ENCODE measurements at places on chromosomes 7 and 10.

DNA sequence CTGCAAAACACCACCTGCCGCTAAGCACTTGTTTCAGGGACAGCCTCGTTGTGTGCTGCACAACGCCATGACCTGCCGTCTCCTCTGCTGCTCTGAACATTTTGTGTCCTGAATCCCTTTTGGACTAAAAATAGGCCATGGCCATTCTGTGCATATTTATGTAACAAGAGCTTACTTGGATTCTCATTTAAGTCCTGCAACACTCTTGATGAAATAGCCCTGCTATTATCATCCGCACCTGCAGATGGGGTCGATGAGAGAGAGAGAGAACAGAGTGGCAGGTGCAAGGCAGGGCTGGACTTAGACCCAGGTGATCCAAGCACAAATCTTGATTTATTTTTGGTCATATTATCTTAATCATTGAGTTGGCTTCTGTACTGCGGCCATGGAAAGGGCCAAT, 121.2 kb upstream of the PRKCQ start:
- DNase-seq = no peak

- no peak for DNase-seq
These were observed 14.4 kb upstream of the TNRC18 start for GRCh38 chr7:5437987-5438386.

- no peak for DNase-seq
These were observed 305.8 kb upstream of the IGFBP3 start for GRCh38 chr7:46226860-46227259.

DNA sequence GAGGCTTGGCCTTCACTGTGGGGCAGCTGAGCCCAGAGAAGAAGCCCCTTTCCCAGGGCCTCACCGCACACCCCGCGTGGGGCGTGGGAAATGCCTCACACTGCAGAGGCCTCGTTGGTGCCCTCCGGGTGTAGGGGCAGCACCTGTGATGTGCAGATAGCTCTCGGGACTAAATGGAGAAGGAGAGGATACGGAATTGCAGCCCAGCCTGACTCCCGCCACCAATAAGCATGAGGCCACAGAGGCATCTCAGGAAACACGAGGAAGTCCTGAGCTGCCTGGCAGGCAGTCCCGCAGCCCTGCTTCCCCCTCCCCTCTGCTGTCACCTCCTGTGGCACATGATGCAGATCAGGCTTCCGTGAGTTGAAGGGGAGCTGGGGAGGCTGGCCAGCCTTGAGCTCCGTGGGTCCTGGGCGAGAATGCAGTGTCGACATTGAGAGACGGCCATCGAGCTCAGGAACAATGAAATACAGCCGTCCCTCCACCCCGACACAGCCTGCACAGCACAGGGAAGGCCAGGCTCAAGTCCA, 59.6 kb upstream of the PPP2R2D start:
- no peak for DNase-seq

- DNase-seq = no peak
These were observed 54.9 kb downstream of the MET start for GRCh38 chr7:116726713-116727431.

DNA sequence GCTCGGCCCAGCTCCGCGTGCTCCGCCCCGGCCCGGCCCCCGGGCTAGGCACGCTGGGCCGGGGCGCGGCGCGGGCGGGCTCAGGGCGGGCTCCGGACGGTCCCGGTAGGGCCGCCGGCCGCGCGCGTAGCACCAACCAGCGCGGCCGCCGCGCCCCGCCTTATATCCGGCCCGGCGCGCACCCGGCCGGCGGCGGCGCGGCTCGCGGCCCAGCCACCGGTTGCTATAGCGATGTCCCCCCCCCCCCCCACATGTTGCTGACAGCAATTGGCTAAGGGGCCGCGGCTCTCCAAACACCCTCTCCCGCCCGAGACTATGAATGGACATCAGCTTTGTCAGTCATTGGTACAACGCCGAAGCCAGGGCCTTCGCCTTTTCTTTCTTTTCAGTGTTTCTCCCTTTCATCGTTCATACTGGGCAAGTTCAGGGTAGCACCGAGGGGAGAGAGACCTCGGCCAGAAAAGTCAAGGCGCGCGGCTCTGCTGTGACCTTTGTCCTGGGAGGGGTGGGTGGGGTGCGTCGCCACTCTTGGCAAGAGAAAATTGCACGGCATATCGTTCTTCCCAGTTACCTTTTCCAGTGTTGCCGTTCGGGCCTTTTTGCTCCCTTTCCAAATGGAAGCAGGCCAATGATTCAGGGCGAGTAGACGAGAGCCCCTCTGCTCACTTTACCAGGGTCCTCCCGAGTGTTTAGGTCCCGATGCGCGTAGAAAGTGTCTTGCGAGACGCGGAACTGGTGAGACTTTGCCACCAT, 354.2 kb downstream of the DNAJB6 start:
- no peak for DNase-seq

DNA sequence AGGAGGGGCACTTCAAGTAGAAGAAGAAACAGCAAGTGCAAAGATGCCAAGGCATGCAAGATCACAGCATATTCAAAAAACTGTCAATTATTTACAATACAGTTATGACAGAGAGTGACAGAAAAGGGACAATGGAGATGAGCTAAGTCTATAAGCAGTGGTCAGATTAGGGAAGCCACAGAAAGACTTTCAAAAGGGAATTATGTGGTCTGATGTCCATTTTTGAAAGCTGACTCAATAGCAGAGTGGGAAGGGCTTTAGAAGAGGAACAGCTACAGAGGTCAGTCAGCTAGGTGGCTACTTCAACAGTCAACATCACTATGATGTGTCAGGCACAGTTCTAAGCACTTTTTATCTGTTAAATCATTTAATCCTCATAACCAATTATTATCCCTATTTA, 45.2 kb upstream of the SPOCK2 start:
- DNase-seq = no peak

DNA sequence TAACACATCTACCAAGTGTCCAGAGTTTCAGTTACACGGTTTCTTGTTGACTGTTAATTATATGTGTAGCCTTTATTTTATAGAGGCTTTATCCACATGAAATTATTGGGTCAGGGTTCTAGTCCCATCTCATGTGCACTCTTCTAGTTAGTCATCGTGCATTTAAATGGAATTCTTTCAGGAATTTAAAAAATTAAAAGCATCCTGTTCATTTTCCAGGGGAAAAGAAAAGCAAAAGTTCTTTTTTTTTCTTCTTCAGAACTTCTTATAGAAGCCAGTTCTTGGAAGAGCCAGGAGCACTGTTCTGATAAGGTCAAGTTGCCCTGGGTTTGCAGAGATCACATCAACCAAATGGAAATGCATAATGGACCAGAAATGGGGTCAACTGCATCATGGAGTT, 324.7 kb downstream of the INHBA start:
- DNase-seq = no peak

GRCh38 chr10:59405235-59405634, 42.9 kb upstream of the FAM13C start:
- DNase-seq = no peak

DNA sequence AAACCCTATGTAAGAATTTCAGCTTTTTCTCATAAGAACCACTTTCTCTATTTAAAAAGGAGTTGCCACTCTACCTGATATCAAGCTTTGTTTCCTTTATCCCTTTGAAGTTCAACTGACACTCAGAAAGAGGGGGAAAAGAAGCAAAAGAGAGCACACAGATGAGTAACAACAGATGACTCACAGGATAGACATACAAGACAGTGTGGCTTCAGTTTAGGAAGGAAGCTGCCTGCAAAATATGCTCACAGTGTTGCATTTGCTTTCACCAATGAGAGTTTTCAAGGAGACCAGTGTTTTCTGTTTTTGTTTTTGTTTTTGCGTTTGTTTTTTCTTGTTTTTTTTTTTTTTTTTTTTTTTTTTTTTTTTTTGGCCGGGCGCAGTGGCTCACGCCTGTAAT, 1181.6 kb downstream of the DNAJB9 start:
- no peak for DNase-seq

- DNase-seq = no peak
These were observed 400.2 kb upstream of the NPVF start for GRCh38 chr7:25628446-25628845.

DNA sequence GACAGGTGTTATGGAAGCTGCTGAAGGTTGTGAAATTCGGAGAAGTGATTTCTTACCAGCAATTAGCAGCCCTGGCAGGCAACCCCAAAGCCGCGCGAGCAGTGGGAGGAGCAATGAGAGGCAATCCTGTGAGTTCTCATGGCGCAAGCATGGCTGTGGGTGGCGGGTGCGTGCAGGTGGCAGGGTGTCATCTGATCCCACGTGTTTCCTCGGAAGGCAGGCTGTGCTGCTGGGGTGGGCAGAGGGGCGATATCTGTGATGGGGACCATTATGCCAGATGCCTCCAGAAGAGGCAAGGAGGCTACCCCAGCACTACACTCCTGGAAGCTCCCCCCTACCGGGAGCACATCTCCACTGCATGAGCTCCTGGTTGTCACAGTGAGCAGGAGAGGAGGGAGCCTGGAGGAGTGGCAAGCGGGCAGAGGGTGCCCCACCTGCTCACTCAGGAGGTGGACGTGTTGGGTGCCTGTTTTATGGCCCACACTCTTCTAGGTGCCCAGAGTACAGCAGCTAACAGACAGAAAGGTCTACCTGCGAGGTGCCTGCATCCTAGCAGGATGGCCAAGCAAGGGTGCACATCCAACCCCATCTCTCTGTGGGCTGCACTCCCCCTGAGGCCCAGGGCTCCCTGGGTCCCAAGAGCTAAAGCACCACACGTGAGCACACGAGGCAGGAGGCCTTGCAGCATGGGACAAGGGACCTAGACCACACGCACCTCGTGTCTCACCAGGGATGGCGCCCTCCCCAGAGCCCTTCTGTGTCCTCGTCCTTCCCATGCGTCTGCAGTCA, 204.7 kb downstream of the EBF3 start:
- no peak for DNase-seq

GRCh38 chr10:6819301-6819700, 239.2 kb upstream of the PRKCQ start:
- DNase-seq = no peak

DNA sequence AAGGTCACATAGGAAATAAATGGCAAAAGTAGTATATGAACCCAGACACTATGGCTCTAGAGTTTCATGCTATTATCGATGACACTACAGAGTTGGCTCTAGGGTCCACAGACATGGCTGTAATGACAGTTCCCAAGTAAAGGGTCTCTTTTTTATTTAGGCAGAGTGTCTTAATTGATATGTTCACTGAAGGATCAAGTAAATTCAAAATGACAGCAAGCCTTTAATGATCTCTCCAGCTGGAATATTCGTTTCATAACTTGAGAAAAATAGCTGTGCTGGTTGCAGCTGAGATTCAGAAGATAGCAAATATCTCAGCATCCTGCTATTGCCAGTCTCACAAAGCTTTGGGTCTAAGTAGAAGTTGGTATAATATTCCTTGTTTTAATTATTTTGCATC, 333.6 kb upstream of the MAGI2 start:
- no peak for DNase-seq

GRCh38 chr7:108818742-108819141, 249.1 kb downstream of the DNAJB9 start:
- DNase-seq = no peak

GRCh38 chr7:130207642-130208041, at the start of gene SSMEM1:
Gene SSMEM1 (plus strand): TSS chr7:130207860. CDS start chr7:130207911, 51 bp downstream.
- no peak for DNase-seq

GRCh38 chr7:28865601-28866144, 92.5 kb downstream of the TRIL start:
- no peak for DNase-seq

- no peak for DNase-seq
These were observed 85.4 kb downstream of the NEURL1 start for GRCh38 chr10:103578782-103579382.

- DNase-seq = no peak
These were observed 40.3 kb upstream of the TRIM8 start for GRCh38 chr10:102603946-102604345.

DNA sequence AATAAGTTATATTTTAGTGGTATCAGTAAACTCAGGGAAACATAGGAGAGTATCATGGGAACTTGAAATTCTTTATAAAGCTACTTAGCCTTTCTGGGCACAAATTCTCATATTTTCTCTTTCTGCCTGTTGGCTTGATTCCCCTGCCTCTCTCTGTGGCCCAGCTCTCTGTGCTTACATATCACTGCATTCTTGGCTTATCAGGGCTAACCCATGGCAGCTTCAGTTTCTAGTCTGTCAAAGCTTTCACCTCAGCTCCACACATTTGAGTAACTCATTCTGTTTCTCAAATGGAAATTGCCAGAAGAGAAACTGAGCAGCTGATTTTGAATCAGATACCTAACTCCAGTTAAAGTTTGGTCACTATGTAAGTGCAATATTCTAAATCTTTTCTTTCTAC, 713.1 kb downstream of the DNAJB9 start:
- no peak for DNase-seq

- DNase-seq = no peak
These were observed 22.3 kb upstream of the RHBDD2 start for GRCh38 chr7:75856536-75856935.

DNA sequence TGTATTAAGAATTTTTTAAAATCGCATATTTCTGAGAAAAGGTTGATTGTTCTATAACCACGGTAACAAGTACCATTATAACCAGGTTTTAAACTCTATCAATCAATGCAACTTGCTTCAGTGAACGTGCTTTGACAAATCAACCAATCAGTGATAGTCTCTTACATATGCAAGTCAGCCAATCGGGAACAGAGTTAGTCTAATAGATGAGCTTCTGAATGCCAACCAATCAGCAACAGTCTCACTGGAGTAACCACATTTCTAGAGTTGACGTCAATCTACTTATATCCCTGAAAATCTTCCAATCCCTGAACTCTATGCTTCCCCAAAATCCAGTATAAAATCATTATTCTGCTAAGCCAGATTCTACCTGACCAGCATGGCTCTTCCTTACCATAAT, 44.7 kb upstream of the TRUB1 start:
- no peak for DNase-seq

GRCh38 chr7:156065400-156065799, 253.1 kb upstream of the SHH start:
- no peak for DNase-seq

GRCh38 chr10:119942973-119943372, 50.4 kb downstream of the SEC23IP start:
- no peak for DNase-seq

DNA sequence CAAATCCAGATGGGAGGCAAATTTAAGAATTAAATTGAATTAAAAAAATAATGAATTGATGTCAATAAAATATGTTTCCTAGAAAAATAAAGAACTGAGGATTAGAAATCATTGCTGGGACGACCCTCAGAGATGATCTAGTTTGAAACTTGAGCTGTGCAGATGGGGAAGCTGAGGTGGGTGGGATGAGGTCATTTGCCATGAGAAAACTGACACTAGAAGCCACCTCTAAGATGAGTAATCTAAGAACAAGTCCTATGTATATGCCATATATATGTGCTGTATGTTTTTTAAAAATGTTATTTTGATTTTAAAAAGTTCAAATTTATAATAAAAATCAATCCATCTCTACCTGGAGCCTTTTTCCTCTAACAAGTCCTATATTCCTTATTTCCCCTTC, 135.7 kb downstream of the RSU1 start:
- no peak for DNase-seq

DNA sequence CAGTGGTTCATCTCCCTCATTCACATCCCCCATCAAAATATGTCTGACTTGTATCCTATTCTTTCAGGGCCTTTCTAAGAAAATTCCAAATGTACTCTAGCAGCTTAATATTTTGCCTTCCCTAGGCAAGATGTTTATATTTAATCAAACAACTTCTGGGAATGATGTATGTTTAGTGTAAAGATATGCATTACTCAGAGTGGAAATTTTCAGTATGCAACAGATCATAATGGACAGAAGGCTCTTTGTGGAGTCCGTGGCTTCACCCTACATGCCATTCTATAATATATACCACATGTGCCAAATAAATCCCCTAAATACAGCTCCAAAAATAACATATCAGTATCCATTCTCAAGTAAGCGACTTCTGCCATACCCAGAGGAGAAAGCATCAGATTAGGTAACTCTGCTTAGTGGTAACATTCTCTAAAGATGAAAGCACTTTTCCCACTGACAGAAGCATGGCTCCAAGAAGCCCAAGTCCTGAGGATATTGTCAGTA, 316.6 kb downstream of the KCNMA1 start:
- no peak for DNase-seq

All from LoVo (cell line).